ENCODE measurements at places on chromosomes 7 and 10. TPM values are rescaled to one million over a fixed set of nuclear protein-coding genes. Genes with fewer than 3 reads are reported as not detected.

- DNase-seq, result no peak
These were observed 106.3 kb downstream of the ALOX5 start for GRCh38 chr10:45480294-45480693.

- no peak for DNase-seq
These were observed 658 bp upstream of the PTPRN2 start for GRCh38 chr7:158588085-158588877.

GRCh38 chr10:34658934-34659333 is 156.2 kb downstream of the PARD3 start:
- DNase-seq, result no peak

DNA sequence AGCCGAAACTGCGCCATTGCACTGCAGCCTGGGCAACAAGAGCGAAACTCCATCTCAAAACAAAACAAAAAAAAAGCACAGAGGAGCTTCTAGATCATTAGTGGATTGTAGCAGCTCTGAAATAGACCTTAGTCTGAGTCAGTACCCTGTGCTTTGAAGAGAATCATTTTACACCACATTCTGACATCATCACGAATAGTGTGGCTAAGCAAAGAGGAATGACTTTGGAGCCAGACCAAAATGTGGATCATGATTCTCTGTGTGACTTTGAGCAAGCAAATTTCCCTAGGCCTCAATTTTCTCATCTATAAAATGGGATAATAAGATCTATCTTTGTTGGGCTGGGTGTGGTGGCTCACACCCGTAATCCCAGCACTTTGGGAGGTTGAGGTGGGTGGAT is 618.9 kb downstream of the CALN1 start:
- no peak for DNase-seq

- DNase-seq, result no peak
These were observed 118.5 kb downstream of the LYZL1 start for GRCh38 chr10:29407280-29407858.

Gene MBL2
- not detected for total RNA-seq

Data from activated CD8-positive, alpha-beta memory T cell treated with anti-CD3 and anti-CD28 coated beads, Interleukin-2, amount 10 ng/mL, durations not matched to agents 7 days and 5 days (primary cell).